ENCODE measurements at places on chromosomes 16 and 17.
A peak's percentile ranks its signal among the peaks of the same experiment; 100 is the strongest.

GRCh38 chr17:80169107-80169506 lies 723 bp upstream of the CARD14 start:
- no peak for DNase-seq

GRCh38 chr17:9002606-9003354 lies 18.5 kb upstream of the NTN1 start:
- no peak for DNase-seq

GRCh38 chr17:75088465-75089417 lies 987 bp downstream of the SLC16A5 start:
- DNase-seq = no peak

DNA sequence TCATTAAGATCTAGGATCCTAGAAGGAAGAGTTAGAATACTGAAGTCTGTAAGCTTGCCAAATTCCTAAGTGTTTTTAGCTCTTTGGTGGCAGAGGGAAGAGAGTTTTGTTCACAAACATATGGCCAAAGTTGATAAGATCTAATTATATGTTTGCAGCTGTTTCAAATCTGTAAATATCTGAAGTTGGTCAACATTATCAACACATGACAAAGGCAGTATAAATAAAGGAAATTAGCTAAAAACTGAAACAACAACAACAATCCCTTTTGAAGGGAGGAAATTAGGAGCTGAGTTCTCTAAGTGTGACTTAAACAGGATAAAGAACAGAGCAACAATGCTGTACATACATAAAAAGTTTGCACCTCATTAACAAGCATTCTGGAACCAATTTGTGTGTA lies 208.7 kb downstream of the KCNJ2 start:
- no peak for DNase-seq

GRCh38 chr16:11236461-11237254 lies 19.3 kb downstream of the SOCS1 start:
- no peak for DNase-seq

GRCh38 chr17:9768381-9768934 lies 22.9 kb downstream of the DHRS7C start:
- no peak for DNase-seq

GRCh38 chr16:59737274-59737673 lies 1003.2 kb upstream of the GOT2 start:
- no peak for DNase-seq

GRCh38 chr16:84119368-84119767 lies 2.6 kb upstream of the MBTPS1 start:
- DNase-seq = no peak

DNA sequence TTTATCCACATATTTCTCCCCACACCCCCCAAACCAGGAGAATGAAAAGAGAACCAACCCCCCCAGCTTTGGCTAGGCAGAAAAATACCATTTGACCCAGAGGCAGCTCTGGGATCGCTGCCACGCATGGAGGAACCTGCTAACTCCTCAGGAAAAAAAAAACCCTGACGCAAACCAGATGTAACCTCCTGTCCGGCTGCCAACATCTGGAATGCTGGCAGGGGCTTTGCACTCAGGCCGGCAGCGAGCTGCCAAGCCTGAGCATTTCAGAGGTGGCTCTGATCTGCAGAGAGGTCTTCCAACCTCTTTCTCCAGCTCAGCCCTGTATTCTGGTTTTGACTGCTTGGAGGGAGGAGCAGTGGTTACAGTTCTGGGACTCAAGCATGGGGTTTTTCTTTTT lies 8.2 kb downstream of the IGFBP4 start:
- DNase-seq = peak; percentile 95

- no peak for DNase-seq
Observed at GRCh38 chr17:36850790-36851189, 86.5 kb upstream of the LHX1 start.

- no peak for DNase-seq
Observed at GRCh38 chr16:19210968-19211367, 42.9 kb downstream of the SYT17 start.

GRCh38 chr17:81015136-81015535 lies 19.8 kb upstream of the BAIAP2 start:
- DNase-seq = no peak

DNA sequence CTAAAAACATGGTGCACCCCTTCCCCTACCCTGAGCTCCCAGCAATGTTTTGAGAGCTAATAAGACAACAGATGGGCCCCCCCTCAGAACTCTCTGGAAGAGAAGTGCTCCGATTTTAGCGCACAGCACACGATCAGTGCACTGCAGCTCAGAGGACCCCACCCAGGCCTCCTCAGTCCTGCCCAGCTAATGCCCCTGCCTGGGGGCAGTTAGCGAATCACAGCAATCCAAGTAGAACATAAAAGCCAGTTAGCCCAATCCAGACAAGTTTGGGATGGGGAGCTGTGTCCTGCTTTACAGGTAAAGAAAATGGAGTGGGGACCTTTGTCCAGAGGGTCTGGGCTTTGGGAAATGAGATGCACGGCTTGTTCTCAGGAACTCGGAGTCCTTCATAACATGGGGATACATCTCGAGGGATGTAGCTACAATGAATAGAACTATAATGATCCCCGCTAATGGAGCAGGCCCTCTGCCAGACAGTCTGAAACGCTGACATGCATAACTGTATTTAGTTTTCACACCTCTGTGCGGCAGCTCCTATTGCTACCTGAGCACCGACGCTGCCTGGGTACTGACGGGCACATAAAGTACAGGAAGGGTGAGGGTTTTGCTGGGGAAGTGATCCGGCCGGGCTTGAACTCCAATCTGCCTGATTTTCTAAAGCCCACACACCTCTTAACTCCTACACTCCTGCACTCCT lies 29.7 kb upstream of the CDC42EP4 start:
- DNase-seq = no peak
